ENCODE measurements at places on chromosomes 3 and 15.

DNA sequence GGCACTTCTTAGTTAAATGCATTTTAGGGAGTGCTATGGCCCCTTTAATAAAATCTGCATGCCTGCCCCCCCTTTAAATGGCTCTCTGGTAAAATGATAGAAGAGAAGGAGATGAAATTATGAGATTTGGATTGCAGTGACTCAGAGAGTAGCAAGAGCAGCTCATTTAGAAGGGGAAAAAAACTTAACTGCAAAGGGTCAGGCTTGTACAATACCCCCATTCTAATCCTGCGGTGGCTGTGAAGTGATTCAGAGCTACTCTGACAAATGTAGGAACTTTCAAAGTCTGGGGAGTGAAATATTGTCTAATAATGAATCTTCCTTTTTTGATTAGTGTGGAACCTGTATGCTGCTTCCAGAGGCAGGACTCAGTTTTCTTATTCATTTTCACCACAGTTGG is 44.1 kb upstream of the TBC1D23 start:
- no peak for DNase-seq

- no peak for DNase-seq
These were observed 10.1 kb upstream of the LRRC15 start for GRCh38 chr3:194379651-194380050.

DNA sequence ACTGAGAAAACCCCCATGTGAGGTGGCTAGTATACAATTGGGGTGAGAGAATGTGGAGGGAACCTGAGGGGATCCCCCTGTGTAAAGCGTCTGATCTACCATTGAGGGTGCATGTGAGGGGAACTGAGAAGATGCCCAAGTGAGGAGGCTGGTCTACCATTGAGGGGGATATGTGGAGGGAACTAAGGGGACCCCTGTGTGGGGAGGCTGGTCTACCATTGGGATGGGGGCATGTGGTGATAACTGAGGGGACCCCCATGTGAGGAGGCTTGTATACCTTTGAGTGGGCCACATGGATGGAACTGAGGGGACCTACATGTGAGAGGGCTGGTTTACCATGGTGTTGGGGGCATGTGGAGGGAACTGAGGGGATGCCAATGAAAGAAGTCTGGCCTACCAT is 160.8 kb downstream of the FBLN2 start:
- DNase-seq, result no peak

- no peak for DNase-seq
These were observed 13.2 kb upstream of the GOLM2 start for GRCh38 chr15:44275150-44275830.

GRCh38 chr3:130789782-130790322 is 43.2 kb upstream of the PIK3R4 start:
- no peak for DNase-seq

DNA sequence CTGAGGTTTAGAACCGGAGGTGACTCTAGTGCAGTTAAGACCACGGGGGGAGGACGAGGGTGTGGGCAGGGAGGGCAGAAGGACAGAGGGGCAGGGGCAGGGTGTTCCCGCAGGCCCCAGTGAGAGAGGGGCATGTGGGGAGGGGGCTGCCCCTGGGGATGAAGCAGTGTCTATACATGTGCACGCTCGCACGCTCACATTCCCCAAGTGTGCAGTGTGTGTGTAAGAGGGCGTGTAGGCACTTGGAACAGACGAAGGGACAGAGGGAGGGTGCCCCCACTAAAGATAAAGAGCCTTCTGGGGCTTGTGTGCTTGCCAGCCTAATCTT is 69.5 kb upstream of the MEF2A start:
- DNase-seq, result no peak

- no peak for DNase-seq
These were observed 11.7 kb upstream of the PDCD6IP start for GRCh38 chr3:33786565-33787327.

DNA sequence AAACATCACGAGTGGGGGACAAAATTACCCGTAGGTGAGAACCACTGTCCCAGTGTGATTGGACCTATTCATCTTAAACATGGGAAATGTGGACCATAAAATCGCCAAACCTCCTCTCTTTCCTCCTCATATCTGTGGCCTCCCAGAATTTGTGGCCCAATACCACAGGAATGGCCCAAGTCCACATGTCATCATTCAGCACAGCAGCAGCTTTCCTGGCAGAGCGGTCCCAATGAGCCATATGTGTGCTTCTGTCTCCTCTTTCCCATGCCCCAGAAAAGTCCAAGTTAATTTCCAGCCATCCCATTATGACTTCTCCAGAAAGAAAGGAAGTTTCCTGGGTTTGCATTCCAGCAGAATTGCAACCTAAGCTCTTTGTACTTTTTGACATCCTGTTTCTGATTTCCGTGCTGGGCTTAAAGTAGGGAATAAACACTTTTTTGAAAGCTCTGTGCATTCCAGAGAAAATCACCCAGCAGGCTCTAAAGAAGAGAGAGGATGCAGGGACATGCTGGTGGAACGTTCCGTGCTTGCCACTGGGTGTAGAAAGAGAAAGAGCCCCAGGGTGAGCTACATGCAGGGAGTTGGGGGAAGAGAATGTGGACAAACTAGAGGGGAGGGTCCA is 259.4 kb upstream of the PROK2 start:
- no peak for DNase-seq

DNA sequence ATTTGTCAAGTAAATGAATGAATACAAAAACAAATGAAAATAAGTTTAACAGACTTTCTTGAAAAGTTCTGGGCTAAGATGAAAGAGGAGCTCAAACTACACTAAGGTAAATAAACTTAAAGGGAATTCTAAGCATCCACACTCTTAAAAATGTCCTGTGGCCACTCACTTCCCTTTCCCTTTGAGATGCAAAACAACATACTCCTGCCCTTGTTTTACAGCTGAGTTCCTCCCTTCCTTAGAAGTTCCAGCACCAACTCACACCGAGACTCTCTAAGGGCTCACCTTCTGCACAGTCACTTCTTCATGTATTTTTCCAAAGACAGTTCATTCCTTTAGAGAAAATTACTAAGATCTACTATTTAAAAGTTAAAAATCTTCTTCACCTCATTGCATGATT is 123.3 kb upstream of the CMC1 start:
- DNase-seq, result no peak

DNA sequence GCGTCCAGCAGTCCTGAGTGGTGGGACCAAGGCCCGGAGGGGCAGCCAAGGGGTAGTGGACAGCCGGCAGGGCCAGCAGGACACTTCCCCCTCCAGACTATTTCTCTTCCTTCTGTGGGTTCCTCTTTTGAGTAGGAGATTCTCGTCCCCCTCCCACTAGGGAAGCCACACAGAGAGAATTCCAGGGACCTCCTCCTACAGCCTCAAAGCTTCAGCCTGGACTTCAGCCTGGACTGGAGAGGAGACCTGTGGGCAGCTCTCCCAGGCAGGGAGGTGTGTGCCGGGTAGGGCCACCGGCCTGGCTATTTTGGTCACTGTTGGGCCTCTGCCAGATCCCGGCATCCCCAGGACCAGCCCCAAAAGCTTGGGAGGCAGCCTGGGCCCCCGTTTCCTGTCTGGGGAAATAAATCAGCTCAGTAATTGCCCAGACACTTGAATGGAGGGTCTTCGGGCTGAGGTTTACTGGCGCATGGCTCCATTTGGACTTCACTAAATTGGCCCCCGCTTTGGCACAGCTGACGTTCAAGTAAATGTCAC is 1.3 kb downstream of the SLC6A6 start:
- peak; percentile 78 for DNase-seq

DNA sequence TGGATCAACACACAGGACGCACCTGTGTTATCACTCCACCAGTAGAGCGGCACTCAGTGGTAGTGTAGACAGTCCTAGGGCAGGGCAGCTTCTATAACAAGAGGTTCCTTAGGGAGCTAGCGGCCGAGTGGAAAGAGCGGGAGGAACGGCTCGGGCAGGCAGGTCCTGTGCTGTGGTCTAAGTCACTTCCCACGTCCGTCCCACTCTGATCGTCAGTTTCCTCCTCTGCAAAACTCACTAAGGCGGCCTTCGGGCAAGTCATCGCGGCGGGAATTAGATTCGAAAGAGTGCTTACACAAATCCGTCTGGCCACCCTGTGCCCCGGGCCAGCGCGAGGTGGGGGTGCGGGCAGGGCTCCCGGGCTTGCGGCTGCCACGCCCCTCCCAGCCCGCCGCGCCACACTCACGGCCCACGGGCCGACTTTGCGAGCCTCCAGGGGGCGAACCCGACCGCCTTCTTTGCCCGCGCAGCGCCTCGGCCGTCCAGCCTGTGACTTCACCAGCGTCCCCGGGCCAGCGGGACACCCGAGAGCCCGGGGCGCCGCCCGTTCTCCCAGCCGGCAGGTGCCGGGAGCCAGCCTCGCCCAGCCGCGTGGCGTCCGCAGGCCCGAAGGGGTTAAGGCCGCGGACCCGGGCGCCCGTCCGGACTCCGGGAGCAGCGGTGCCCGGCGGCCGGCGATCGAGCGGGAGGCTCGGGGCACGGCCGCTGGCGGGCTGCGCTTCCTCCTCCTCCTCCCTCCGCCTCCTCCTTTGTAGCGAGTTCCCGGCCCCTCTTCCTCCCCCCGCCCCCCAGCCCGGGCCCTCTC is 416 bp upstream of the CORO2B start:
- peak; percentile 88 for DNase-seq

DNA sequence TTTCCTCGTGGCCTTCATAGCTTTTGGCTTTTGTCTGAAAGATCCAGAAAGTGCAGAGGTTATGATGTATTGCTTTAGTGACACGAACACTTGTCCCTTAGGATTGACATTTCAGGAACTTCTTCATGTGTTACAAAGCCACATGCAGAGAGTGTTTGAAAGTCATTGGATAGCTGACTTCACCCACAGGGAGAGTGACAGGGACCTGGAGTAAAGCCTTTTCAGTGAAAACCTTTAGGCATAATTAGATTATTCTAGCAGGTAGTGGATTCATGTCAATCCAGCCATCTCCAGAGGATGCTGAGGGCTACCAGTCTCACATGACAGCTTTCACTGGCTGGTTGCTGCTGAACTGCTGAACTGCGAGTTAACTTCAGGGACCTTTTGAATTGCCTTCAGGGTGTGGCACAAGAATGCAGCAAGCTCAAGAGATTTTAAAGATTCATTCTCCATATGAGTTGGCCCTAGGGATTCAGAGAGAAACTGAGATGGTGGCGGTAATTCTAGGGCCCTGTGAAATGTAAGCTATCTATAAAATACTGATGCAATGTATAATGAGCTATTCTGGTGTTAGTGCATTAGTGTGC is 267.0 kb upstream of the GOLIM4 start:
- DNase-seq, result no peak

DNA sequence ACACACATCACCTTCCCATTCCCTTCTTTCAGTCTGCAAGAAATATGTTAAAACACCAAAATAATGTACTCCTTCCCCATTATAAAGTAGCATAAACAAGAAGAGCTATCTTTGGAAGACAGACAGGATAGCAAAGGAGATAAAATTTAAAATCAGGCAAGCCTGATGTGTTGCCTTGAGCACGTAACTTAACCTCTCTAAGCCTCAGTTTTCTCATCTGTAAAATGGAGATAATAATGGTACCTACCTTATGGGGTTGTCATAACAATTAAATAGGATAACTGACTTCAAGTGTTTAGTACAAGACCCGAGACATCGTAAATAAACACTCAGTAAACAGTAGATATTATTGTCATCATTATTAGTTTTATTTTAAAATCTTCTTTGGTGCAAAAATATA is 142.4 kb downstream of the NR1D2 start:
- no peak for DNase-seq

DNA sequence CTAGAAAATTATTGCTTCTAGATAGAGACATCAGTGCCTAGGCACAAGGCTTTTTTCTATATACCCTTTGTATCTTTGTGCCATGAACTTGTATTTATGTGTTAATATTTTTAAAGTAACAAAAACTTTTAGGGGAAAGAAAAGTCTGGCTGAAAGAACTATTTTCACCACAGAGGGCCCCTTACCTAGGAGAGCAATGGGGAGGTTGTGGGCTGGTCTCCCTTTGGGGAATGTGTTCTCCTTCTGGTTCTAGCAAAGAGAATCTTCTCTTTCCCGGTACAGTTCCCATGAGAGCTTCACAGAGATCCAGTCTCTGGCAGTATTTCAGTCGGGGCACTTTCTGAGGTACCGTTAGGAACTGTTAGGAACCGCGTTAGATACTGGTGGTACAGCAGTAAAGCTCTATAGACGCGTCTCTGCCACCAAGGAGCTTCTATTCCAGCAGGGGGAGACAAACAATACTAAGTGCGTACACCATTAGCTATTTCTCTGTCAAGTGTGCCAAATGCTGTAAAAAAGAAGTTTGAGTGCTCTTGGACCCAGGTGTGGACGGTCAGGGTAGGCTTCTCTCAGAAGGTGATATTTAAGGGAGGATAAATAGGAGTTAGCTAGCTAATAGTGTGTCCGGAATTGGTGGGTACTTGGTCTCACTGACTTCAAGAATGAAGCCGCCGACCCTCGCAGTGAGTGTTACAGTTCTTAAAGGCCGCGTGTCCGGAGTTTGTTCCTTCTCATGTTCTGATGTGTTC is 4.6 kb upstream of the EPB42 start:
- no peak for DNase-seq

- no peak for DNase-seq
These were observed 180.5 kb upstream of the VEPH1 start for GRCh38 chr3:157683668-157684067.

GRCh38 chr3:132556508-132557159 is 40.4 kb upstream of the ACKR4 start:
- DNase-seq, result no peak

DNA sequence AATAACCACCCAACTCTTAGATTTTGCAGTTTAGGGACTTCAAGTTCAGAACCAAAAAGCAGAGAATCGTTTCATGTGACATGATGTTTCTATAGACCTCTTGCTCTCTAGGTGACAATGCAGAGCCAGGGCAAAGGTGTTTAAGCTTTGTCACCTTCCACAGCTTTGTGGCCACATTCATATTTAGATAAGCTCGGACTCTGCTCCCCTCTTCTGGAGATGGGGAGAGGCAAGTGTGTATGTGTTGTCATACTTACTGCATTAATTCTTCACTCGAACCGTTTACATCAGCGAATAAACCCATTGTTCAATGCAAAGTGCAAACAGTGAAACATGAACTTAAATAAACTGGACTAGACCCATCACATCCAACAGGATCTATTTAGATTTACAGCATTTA is 33.2 kb downstream of the ST3GAL6 start:
- DNase-seq, result no peak
